Mucosa of descending colon (tissue), 3 donors: ENCODE measurements at places on chromosomes 5 and 9. TPM values are rescaled to one million over a fixed set of nuclear protein-coding genes. Genes with fewer than 3 reads are reported as not detected.

The TRIM7 gene
- total RNA-seq: 1.5 TPM

The ERBIN gene
- 129 TPM for total RNA-seq

The PCDHB9 gene
- 2.4 TPM for total RNA-seq

DNA sequence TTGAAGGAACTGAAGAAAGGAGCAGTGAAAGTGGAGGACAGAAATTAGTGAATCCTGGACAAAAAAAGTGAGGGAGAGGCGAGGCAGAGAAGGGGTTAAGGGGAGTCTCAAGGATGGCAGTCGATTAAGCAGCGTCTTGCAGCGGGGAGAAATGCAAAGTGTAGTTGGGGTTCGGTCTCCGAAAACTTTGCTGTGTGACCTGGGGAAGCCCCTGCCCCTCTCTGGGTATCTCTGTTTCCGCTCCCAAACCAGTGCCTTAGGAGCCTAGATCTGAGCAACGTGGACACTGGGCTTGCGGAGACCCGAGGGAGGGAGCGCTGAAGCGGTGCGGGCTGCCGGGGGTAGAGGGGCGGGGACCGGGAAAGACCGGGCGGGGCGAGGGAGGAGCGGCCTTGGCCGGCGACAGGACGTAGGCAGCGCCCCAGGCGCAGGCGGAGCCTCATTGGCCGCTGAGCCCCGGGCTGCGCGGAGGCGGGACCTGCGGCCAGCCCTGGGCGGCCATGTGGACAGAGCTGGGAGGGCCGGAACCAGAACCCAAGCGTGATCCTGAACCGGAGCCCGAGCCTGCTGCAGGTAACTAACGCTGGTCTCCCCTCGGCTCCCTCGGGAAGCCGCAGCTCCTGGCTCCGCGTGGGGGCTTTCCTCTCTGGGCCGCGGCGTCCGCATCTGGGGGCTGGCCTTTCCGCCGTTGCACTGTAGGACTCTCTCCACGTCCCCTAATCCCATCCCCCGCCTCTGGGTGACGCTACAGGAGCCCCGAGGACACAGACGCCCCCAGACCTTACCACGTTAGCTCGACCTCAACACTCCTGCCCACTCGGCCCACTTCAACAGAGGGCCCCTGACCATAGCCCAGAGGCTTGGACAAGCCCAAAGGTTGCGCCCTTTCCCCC, at the start of gene ALDH1B1:
Gene ALDH1B1 (plus strand): TSS at position 468 of the 893 bp plus-strand sequence. CDS start 3,047 bp downstream, outside the sequence.
- peak; percentile 93 for DNase-seq

DNA sequence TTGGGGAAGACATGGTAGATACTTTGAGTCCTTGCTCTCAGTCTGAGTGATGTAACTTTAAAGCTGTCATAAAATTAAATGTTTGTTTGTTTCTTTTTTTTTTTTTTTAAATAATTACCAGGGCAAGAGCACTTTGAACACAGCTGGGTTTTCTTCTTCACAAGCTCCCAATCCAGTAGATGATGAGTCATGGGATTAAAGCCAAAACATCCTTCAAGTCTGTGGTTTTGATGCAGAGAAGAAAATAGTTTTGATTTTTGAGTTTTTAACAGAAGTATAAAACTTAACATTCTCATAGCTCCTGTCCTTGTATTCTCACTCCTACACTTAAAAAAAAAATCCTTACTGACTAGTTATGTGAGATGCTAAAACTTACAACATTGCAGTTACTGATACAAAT, 34.8 kb upstream of the IL31RA start:
- no peak for DNase-seq

DNA sequence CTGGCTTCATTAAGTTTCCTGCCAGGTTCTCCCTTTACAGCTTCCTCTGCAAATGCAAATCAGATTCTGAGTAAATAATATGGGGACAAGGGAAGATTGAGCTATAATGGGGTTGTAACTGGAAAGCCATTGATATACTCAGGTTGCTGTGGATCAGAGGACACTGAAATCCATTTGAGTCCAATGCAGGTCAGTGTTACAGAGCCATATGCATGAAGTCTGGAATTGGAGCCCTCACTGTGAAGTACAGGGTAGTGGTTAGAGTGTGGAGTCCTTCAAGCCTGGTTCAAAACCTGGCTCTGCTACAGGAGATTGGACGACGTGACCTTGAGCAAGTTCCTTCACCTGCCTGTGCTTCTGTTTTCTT, 48.7 kb downstream of the TIMD4 start:
- no peak for DNase-seq

DNA sequence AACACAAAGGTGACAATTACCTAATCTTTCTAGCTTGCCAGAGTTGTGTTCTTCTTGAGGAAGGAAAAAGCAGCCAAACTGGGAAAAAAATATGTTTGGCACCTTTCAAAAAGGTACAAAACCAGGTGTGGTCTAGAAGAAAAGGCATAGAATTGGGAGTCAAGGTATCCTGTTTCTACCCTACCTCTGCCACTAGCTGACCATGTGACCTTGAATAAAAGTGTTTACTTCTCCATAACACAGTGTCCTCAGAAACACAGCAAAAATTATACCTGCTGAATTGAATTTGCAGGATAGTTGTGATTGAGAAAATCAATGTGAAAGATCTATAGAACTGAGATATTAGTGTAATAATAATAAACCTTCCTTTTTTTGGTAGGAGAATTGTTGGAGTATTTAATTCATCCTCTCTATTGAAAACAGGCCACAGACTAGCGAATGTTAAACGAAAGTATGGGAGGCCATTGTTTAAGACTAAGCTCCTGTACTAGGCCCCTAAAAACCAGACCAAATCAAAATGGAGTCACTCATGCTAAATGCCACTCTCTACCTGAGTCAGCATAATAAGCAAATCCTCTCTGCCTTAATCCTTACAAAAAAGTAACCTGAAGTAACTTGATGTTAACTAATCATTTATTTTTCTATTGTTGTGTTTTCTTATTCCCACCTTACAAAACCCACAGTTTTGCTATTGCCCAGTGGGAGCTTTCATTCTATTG, 12.6 kb downstream of the CYFIP2 start:
- no peak for DNase-seq
